ENCODE measurements at places on chromosomes 2 and 18.
A peak's percentile ranks its signal among the peaks of the same experiment; 100 is the strongest.

GRCh38 chr2:42567806-42568400, 529 bp upstream of the MTA3 start:
- DNase-seq = peak; percentile 72

DNA sequence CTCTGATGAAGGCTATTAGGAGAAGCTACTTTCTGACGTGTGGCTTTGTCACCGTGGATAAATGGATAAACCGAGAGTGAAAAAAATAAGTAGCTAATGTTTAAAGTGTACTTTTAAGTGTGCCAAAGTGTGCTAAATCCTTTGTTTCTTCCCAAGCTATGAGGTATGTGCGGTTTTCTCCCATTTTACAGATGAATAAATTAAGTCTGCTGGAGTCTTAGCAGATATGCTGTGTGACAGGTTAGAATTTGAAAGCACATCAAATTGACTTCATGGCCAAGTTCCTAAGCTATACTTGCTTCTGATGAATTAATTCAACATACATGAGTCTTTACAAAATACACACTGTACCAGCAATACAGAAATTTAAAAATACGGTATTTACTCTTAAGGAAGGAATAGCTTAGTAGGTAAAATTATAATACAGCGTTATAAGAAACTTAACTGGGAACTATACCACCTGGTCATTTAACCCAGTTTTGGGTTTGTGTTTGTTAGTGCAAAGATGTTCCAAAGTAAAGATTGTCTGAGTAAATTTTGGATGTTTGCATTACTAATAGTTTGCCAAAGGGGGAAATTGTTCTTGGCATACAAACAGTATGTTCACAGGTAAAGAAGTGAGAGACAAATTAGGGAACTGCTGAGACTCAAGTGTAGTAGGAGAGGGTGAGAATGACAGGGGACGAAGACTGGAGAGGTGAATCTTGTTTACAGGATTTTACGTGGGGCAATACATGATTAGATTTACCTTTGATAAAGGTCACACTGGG, 1.4 kb downstream of the AGPS start:
- no peak for DNase-seq

- DNase-seq = no peak
Observed at GRCh38 chr2:6639929-6640620, 225.6 kb downstream of the CMPK2 start.

GRCh38 chr18:5376986-5377385, 81.5 kb upstream of the ZBTB14 start:
- no peak for DNase-seq

DNA sequence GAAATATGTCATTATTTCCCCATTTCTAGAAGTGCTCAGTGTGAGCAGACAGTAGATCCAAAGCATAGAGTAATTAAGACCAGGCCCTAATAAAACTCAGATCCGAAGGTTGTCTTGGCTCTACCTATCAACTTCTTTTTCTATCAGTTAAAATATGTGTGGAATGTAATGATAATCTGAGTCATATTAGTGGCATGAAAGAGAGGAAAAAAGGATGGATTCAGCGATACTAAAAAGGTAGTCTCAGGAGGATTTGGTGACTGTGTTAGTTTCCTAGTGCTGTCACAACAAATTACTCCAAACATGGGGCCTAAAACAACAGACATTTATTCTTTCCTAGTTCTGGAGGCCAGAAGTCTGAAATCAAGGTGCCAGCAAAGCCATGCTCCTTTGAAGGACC, 103.7 kb upstream of the NABP1 start:
- no peak for DNase-seq

- no peak for DNase-seq
Observed at GRCh38 chr2:168278424-168278888, 31.1 kb upstream of the STK39 start.

DNA sequence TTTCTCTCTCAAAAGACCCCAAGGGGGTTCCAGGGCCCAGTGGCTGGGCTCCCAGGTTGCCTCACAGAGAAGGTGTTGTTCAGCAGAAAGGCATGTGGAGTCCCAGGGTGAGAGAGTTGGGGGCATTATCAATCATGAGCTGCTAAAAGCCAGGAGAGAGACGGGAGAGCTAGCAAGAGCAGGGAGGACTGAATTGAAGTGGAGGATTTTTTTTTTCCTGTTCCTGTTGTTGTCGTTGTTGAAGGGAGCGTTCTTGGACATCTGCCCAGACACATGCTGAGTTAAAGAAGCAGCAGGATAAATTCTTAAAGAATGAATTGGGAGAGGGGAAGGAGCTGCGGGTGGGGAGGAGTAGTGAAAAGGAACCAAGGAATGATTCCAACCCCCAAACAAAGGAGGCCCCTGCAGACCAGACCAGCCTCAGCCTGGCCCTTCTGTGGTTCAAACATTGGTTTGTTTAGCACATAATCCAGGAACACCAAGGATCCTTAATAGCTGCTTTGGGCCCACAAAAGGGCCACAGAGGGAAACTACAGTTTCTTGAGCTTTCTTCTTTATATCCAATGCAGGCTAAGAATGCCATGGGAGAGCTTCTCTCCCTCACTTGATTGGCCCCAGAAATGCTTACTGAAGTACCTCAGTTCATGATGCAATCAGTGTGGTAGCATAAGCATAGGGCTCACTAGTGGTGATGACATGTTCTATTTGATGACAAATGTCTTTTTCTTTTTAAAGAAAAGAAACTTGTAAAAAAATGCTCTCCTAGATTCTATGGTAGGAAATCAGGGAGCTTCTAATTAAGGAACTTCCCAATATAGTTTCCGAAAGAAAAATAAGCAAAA, 146.0 kb downstream of the SETBP1 start:
- DNase-seq = no peak

DNA sequence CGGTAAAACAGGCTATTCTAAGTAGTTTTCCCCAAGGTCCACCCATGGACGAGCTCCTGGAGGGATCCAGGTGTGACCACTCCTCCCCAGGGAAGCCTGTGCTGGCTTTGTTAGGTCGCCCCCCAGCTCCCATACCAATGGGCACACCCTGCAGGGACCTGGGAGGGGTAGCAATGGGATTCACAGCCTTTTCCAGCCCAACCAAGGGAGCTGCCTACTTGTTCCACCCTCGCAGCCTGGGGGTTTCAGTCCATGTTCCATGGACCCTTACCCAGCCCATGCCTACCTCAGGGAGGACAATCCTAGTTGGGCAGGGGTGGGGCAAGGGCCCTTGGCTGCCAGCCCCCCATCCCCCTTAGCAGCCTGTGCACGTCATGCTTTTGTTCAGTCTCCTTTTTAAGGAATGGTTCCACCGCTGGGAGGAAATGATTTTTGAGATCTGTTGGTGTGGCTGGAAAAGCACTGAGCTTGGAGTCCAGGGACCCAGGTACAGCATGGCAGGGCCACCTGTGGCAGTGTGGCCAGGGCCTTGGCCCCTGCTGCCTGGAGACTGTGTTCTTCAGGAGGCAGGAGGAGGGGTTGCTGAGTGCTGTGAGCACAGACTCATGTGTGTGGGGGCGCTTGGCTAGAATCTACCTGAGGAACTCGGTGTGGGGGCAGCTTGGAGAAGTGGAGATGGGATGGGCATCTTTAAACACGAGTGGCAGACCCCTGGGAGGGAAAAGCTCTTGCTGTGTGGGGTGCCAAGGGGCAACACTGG, 166.8 kb downstream of the TWIST2 start:
- no peak for DNase-seq

GRCh38 chr2:234764372-234764771, 187.4 kb upstream of the SH3BP4 start:
- DNase-seq = no peak

- no peak for DNase-seq
Observed at GRCh38 chr2:238847841-238848690, at the start of gene TWIST2. TWIST2 (plus strand) TSS chr2:238848085; CDS start chr2:238848216, 131 bp downstream.

GRCh38 chr2:58569475-58570185, 328.5 kb upstream of the FANCL start:
- DNase-seq = peak; percentile 13

DNA sequence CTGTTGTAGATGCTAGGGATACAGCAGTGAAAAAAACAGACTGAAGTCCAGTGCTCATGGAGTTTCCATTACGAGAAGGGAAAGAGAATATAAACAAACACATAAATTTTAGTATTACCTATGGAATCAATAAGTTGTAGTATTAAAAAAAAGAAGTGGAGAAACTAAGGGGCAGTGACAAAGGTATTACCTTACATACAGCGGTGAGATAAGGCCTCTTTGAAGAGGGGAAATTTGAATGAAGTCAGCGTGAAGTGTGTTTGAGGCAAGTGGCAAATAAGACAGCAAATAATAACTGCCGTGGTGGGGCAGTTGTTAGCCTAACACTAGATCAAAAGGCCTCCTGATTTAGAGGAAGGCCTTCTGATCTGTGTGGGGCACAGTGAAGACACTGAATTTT, 57.9 kb downstream of the TLK1 start:
- DNase-seq = no peak

- no peak for DNase-seq
Observed at GRCh38 chr2:229378386-229378785, 107.3 kb upstream of the PID1 start.

DNA sequence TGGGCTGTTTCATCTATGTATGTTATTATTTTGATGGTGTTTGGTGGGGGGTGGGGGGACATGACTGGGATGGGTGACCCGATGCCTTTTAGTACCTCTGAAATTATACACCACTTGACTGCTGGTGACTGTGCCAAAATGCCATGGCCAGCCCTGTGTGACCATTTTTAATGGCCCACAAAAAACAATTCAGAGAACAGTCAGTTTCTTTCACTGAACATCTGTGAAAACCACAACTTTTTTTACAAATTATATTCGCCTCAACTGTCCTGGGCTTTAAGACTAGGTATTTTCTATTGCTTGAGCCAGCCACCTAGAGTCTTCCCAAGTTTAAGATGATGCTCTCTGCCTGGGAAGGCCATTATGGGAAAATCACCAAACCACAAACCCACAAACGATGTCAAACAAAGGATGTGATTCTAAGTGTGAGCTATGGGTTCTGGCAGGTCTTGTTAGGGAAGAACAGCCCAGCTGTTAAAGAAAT, 33.9 kb downstream of the FN1 start:
- DNase-seq = no peak

DNA sequence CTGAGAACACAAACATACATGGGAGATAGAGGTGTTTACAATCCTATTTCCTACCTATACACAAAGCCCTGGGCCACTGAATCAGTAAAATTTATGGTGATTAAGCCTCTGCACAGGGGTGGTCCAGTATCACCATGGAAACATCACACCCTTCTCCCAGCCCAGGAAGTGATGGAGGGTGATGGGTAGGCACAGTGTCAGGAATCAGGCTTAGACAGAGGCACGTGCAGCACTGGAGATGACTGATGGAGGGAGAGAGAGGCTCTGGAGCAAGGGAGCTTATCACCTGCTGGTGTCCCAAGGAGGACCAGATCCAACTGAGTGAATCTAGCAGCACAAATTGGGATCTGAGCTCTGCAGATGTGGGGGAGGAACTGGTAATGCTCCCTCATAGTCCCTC, 117.2 kb downstream of the RPIA start:
- no peak for DNase-seq

GRCh38 chr2:44945676-44946371, 4.3 kb downstream of the SIX3 start:
- DNase-seq = no peak

- no peak for DNase-seq
Observed at GRCh38 chr18:42045346-42045745, 90.3 kb downstream of the PIK3C3 start.

DNA sequence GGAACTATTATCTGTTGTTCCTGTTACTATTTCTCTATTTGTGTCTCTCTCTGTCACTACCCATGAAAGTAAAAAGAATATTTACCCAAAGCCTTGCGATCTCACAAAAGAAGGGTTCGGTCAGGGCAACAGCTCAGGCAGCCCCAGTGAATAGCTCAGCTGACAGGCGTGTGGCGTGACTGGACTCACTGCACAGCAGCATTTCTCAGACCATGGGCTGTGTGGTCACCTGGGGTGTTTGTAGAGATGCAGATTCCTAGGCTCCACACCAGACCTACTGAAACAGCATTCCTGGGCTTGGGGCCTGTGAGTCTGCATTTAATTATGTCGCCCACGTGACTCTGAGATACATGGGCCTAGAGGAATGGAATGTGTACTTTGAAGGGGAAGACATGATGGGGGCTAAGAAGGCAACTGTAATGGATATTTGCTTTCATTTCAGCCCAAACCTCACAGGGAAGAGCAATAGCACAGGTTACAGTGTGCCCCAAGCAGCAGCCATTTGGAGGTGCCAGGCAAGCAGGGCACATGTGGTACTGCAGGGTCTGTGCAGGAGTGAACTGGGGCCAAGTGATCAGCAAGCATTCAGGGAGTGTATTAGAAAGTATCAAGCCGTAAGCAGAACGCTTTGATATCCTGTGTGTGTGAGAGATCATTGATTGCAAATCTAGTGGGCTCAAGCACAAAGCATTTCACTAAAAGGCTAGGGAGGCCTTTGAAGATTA, 90.4 kb upstream of the RBMS1 start:
- DNase-seq = no peak

DNA sequence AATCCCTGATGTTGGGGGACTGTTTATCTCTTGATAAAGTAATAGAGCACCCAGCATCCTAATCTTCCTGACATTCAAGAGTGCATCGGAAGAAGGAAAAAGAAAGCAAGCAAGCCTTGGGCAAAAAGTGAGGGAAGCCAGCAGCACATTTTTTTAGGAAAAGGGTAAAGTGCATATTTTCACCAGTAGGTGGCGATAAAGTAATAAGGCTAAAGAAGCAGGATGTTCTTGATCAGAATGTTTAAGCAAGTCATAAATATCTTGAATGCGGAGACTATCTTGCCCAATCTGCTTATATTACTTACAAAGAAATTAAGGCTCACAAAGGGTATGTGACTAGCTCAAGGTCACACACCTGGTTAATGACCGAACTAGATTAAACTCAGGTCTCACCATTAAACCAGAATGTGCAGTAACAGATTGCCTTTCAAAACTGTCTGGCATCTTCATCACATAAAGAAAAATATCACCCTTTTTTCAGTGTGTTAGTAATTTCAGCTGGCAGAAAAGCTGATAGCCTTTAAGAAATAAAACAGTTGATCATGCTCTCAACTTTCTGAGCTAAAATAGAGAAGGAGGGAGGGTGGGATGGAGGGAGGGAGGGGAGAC, 83.8 kb downstream of the VIT start:
- peak; percentile 62 for DNase-seq

- no peak for DNase-seq
Observed at GRCh38 chr2:135791418-135792190, 45.4 kb downstream of the LCT start.

DNA sequence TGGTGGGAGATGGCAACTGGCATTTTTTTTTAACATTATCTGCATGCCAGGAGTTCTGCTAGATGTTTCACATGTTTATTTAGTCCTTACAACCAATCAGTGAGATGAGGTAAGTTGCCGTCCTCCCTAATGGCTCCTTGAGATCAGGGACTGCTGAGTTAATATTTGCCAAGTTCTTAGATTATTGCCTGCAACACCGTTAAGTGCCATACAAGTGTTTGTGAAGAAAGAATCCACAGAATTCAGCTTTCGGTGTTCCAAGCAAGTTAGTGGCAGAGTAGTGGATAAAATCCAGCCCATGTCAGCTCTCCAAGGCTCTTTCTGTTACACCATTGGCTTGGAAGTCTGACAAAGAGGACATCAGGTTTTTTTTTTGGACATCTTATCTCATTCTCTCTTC, 95.9 kb downstream of the C1QL2 start:
- no peak for DNase-seq

- no peak for DNase-seq
Observed at GRCh38 chr2:88077080-88077479, 9.5 kb downstream of the SMYD1 start.
